H1 (cell line): ENCODE measurements at places on chromosomes 6 and 20.
A peak's percentile ranks its signal among the peaks of the same experiment; 100 is the strongest.

GRCh38 chr6:57255451-57256169, 33.5 kb upstream of the RAB23 start:
- no peak overlapping the region for H3K27ac ChIP-seq
- H3K27me3 ChIP-seq, result no peaks in the 10 kb centered on the region
- DNase-seq, result no peak
- H3K36me3 ChIP-seq, result no peaks in the 10 kb centered on the region

DNA sequence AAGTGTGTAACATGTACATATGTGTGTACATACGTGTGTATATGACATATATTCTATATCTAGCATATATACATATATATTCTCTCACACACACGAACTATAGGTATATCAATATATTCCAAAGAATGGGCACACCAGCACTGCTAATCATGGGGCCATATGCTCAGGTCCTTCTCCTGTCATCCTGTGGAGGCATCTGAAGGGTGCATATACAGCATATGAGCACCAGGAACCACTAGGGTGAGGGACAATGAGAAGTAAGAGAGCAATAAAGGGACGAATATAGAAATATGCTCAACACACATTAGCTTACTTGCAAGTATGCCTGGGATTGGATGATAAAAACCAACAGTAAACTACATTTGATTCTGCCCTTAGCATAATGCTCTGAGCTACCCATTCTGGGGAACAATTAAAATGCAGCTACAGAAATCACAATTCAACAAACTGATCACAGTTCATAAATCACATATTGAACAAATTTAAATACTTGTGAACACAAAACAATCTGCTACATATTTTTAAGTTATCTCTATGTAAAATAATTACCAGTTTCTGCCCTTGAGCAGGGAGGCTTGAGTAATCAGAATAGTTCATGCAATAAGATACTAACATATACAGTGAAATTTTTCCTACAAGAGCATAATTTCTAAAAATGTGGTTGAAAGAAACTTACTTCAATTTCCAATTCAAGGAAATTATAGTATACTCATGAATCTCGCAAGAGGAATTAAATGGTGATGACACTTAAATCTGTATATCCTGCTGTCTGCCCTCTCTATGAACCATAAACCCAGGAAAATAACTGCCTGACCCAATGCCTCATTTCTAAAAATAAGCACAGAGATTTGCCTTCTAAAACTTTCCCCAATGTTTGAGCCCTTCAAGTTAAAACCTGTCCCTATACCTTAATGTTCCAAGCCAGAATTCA, 272.2 kb upstream of the THEMIS start:
- H3K4me1 ChIP-seq, result peaks cover 3% of the 10 kb centered on the region
- no peaks in the 10 kb centered on the region for H3K36me3 ChIP-seq
- no peaks in the 10 kb centered on the region for H3K27me3 ChIP-seq
- no peak overlapping the region for H3K27ac ChIP-seq
- DNase-seq, result no peak

GRCh38 chr6:31585491-31585890, 586 bp upstream of the LST1 start:
- no peak overlapping the region for H3K27ac ChIP-seq
- H3K27me3 ChIP-seq, result no peaks in the 10 kb centered on the region; the same call in 1 of the 2 replicates
- peaks cover 7% of the 10 kb centered on the region; the same call in 1 of the 2 replicates for H3K4me1 ChIP-seq
- no peak overlapping the region for H3K4me3 ChIP-seq
- no peak for DNase-seq

- no peak overlapping the region for H3K4me3 ChIP-seq
- H3K27me3 ChIP-seq, result no peaks in the 10 kb centered on the region
Measured at GRCh38 chr6:90466154-90466940, 120.5 kb downstream of the MAP3K7 start.

DNA sequence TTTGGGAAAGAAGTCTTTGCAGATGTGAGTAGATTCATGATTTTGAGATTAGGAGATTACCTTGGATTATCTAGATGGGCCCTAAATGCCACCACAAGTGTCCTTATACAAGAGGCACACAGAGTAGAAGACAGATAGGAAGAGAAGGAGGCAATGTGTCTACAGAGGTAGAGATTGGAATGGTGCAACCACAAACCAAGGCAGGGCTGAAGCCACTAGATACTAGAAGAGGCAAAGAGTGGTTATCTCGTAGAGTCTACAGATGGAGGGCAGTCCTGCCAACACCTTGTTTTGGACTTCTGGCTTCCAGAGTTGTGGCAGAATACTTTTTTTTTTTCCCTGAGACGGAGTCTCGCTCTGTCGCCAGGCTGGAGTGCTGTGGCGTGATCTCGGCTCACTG, 138.3 kb upstream of the AKIRIN2 start:
- H3K27ac ChIP-seq, result no peak overlapping the region
- H3K4me1 ChIP-seq, result no peaks in the 10 kb centered on the region
- DNase-seq, result no peak
- no peak overlapping the region for H3K4me3 ChIP-seq

- DNase-seq, result no peak
- H3K4me3 ChIP-seq, result no peak overlapping the region
- no peaks in the 10 kb centered on the region for H3K4me1 ChIP-seq
- H3K27me3 ChIP-seq, result no peaks in the 10 kb centered on the region
- no peak overlapping the region for H3K27ac ChIP-seq
Measured at GRCh38 chr6:50661636-50662035, 51.7 kb upstream of the TFAP2D start.

- H3K27ac ChIP-seq, result no peak overlapping the region
- H3K4me1 ChIP-seq, result peaks cover 18% of the 10 kb centered on the region
- no peak overlapping the region for H3K4me3 ChIP-seq
- no peaks in the 10 kb centered on the region for H3K36me3 ChIP-seq
- no peak for DNase-seq
Measured at GRCh38 chr6:108732091-108732870, 115.9 kb upstream of the ARMC2 start.

DNA sequence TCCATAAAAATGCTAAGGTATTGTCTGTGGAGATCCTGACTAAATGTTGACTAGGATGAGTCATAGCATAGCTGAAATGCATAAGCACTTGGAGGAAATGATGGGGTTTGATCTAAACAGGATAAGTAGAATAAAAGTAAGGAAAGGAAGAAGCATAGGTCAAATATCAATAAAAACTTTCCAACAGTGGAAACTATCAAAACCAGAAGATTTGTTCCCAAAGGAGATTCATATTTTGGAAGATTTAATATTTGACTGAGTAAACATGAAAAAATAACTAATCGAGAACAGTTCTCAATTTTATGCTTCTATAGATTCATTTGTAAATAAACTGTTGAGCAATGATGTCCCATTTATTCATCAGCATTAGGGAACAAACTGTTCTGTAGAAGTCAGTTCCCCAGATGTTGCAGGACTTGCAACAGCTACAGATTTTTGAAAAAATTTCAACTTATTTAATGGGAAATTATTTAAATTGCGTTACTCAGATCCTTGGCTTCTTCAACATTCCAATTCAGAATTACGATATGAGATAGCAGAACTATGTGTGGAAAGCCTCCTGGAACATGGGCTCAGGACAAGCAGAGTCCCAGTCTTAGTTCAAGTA, 133.7 kb upstream of the TBX18 start:
- H3K36me3 ChIP-seq, result no peaks in the 10 kb centered on the region
- H3K27ac ChIP-seq, result no peak overlapping the region
- no peak overlapping the region for H3K4me3 ChIP-seq
- no peaks in the 10 kb centered on the region for H3K4me1 ChIP-seq
- no peaks in the 10 kb centered on the region for H3K27me3 ChIP-seq
- DNase-seq, result no peak

DNA sequence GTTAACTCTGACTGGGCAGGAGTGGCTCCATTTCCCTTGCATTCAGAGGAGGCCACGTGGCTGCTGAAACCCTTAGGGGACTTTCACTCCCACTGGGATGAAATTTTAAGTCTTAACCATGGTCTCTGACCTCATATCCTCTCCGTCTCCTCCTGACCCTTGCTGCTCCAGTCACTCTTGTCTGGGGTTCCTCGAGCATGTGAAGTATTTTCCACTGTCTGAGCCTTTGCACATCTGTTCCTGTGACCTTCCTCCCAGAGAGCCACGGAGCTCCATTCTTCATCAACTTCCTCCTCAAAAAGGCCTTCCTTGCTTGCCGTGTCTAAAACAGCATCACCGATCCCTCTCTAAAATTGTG, 153.0 kb upstream of the UST start:
- H3K27me3 ChIP-seq, result no peaks in the 10 kb centered on the region
- no peak overlapping the region for H3K4me3 ChIP-seq
- DNase-seq, result no peak

DNA sequence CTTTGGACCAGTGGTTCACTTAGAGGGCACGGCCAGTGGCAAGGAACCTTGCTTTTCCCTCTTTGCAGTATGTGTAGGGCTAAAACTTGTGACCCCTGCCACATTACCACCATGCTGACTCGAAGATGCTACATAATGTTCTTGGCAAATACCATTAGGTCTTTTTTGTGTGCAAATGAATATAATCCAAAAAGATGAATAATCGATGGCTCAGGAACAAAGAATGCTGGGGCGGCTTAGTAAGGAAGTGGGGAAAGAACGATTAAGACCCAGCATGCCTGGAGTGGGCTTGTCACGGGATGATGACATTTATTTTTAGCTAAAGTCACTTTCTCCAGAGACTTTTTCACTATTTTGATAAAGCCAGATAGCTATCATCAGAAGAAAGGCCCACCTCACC, 23.1 kb downstream of the CMTR1 start:
- peaks cover 17% of the 10 kb centered on the region for H3K36me3 ChIP-seq
- DNase-seq, result no peak
- peaks cover 6% of the 10 kb centered on the region for H3K4me1 ChIP-seq
- no peak overlapping the region for H3K27ac ChIP-seq
- no peaks in the 10 kb centered on the region for H3K27me3 ChIP-seq

DNA sequence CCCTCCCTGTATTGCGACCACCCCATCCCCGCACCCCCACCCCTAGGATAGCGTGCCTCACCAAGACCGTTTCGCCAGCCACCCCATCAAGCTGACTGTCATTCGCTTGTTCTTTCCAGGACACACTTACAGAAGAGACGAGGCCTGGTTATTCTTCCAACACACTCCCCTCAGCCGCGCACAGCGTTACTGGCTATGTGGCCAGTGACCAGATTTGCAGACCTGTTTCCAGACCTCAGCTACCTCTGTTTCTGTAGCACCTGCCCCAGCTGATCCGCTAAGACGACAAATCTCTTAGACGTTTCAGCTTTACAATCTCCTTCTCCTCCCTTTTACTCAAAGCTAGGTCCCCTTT, 26.1 kb downstream of the HLA-F start:
- H3K27ac ChIP-seq, result no peak overlapping the region
- H3K4me3 ChIP-seq, result peak overlapping the region; percentile 9; the same call in 1 of the 2 replicates
- H3K27me3 ChIP-seq, result peaks cover 50% of the 10 kb centered on the region
- peaks cover 2% of the 10 kb centered on the region for H3K4me1 ChIP-seq

DNA sequence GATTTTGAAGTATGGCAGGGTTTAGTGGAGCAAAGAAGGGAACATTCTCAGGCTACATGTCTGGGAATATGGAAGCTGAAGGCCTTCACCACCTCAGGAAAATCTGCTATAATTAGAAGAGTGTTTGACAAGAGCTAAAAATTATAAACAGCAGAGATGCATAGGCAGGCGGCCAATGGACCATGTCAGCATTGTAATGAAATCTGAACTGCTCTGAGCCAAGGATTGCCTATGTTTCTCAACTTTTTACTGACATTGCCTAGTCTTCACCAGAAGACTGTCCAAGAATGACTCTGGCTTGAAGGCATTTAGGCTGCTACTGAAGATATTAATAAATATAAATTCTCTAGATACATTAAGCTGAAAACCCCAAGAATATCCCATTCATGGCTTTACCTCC, 84.1 kb downstream of the C6orf52 start:
- DNase-seq, result no peak
- no peaks in the 10 kb centered on the region; the same call in 1 of the 2 replicates for H3K36me3 ChIP-seq
- H3K27ac ChIP-seq, result no peak overlapping the region
- H3K4me1 ChIP-seq, result no peaks in the 10 kb centered on the region; the same call in 1 of the 2 replicates
- H3K4me3 ChIP-seq, result no peak overlapping the region
- H3K27me3 ChIP-seq, result no peaks in the 10 kb centered on the region

DNA sequence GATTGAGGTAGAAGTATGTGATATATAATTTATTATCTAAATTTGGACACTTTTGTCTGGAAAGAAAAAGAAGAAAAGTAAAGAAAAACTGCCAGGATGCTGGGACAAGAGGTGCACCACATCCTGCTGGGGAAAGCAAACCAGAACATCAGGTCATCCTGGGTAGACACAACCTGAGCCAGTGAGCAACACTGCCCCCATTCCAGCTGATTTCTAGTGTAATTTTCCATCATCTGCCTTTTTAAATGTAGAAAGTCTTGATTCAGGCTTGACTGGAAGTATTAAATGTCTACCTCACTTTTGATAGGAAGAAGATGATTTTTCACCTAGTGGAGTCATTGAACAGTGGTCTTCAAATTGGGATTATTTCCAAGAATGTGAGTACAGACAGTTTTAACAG, 1164.5 kb upstream of the CITED2 start:
- H3K27ac ChIP-seq, result no peak overlapping the region
- H3K4me1 ChIP-seq, result peaks cover 8% of the 10 kb centered on the region; the same call in 1 of the 2 replicates
- H3K27me3 ChIP-seq, result no peaks in the 10 kb centered on the region
- no peaks in the 10 kb centered on the region for H3K36me3 ChIP-seq
- no peak overlapping the region for H3K4me3 ChIP-seq
- no peak for DNase-seq

DNA sequence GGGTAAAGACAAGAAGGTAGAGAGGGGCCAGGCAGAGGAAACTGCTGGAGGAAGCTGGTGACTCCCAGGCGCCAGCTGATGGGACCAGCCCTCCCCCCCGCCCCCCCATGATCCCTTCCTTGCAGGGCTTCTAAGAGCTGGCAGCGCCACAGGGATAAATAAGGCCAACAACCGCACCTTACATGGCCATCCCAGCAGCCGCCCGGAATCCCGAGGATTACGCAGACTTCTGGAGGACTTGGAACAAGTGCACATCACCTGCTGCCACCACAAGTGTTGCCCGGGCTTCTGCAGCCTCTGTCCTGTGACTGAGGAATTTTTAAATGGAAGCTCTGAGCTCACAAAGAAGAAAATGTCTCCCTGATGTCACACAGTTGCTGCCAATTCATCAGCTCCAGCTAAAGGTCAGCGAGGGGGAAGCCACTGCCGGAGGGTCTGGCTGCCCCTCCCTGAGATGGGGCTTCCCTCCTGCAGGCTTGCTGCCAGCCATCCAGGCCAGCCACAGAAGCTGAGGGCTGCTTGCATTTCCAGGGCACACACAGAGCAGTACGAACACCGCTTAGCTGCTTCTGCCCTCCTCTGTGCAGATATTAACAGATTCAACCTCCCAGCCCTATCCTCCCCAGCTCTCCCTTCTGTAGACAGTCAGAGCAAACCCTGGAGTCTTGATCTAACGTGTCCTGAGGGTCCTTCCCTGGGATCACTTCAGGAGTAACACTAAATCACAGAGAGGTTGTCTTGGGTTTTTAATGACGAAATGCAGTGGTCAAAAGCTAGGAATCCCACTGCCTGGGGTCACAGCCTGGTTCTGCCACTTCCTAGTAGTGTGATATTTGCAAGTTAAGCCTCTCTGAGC, 38.6 kb upstream of the PIM1 start:
- no peaks in the 10 kb centered on the region for H3K27me3 ChIP-seq
- H3K4me3 ChIP-seq, result no peak overlapping the region
- H3K4me1 ChIP-seq, result peaks cover 42% of the 10 kb centered on the region
- 0 out of 2 replicates have a peak, but pooled peaks cover 2% of the 10 kb centered on the region for H3K36me3 ChIP-seq
